Activated naive CD4-positive, alpha-beta T cell treated with anti-CD3 and anti-CD28 coated beads, Interleukin-2, amount 50 U/mL, for 16 hours (primary cell): ENCODE measurements at places on chromosomes 1 and 21.

GRCh38 chr1:5690898-5691297 is 301.3 kb downstream of the NPHP4 start:
- no peak for DNase-seq

DNA sequence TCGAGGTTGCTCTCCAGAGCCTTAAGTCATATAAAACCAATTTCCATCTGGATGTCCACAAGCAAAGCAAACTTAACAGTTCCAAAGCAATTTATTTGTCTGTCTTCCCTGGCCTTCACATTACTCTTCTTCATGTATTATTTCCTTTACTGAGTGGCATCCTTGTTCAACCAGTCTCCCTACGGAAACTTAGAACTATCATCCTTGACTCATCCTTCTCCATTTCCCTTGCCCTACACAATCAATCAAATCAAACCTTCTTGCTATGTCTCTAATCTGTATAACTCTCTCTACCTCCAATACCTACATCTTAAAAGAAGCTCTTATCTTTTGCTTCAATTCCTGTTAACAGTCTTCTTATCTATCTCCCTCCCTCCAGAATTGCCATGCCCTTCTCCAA is 25.4 kb downstream of the EGLN1 start:
- no peak for DNase-seq

DNA sequence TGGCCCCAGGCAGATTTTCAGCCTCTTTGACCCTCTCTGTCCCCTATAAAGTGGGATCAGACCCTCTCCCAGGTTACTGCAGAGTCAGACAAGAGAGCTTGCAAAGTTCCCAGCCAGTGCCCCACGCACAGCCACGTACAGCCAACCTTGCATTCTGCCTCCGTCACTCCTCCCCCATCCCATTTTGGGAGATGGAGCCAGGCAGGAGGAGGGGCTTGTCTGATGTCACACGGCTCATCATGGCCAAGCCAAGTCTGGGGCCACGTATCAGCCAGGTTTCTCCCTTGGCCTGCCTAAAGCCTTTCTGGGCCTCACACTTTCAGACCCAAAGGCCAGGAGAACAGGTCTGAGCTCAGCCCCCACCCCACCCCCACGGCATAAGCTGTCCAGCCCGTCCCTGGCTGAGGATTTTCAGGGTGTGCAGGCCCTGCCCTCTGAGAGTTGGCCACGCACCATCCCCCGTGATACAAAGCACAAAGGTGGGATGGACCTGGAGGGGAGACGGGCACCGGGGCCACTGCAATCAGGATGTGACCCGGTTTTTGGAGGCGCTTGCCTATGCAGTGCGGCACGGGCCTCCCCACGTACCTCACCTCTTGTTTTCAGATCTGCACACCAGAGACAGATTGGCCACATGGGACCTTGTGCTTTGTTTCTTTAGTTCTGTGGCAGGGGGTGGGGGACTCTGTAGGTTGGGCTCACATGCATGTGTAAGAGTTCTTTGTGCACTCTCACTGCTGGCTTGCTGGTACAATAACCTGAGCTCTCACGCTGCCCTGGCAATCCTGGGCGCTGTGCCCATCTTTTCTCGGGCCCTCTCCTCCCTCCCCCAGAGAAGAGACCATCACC is 47.6 kb downstream of the TRIM11 start:
- no peak for DNase-seq

DNA sequence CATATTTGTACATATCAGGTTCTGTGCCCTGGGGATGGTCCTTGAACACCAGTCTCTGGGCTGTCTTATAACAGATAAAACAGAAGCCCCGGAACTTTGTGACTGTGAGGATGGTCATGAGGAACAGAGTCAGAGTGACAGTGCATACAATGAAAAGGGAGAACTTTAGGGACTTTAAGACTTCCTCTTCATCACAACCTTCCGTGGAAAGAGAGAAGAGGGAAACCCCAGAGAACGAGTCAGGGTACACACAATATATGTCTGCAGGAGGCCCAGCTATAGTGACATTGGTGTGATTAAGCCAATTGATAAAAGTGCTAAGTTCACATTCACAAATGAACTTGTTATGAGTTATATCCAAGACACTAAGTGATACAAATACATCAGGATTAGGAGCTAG is 32.1 kb downstream of the TLR5 start:
- no peak for DNase-seq

- DNase-seq = no peak
Measured at GRCh38 chr1:48207536-48208075, 14.9 kb upstream of the SLC5A9 start.

GRCh38 chr1:9413877-9414213 is 121.2 kb downstream of the SPSB1 start:
- no peak for DNase-seq

GRCh38 chr1:201841265-201841912 is 12.4 kb downstream of the IPO9 start:
- no peak for DNase-seq
